ENCODE measurements at places on chromosomes 7 and 10.

GRCh38 chr10:29583674-29584073 lies 51.1 kb downstream of the SVIL start:
- DNase-seq = no peak

DNA sequence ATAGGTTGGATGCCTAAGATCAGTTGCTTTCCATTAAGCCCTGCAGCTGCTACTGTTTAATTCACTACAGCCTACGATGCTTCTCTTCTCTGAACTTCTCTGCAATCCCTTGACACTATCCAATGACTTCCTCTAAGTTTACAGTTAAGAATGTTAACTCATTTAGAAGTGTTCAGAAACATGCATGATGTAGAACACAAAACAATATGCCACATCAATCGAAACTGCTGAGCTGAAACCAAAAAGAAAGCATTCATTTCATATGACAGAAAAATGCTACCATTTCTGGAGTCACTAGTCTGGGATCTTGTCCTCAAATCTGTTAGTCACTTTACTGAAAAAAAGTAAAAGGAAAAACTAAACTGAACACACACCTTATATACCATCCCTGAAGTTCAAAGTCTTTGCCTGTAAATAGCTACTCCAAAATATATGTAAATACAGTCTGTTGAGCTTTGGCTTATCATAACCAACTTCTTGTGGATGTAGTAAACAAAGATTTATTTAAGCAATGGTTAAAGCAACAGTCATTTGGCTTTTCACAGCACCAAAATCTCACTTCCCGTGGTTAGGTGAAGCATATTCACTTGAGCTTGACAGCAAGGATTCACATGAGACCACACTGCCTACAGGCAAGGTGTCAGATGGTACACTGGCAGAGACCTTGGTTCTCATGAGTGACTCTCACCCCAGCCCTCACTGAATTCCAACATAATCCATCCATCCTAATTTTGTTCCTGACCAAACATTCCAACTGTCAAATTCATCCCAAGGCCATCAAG lies 187.0 kb downstream of the PPP1R17 start:
- no peak for DNase-seq

DNA sequence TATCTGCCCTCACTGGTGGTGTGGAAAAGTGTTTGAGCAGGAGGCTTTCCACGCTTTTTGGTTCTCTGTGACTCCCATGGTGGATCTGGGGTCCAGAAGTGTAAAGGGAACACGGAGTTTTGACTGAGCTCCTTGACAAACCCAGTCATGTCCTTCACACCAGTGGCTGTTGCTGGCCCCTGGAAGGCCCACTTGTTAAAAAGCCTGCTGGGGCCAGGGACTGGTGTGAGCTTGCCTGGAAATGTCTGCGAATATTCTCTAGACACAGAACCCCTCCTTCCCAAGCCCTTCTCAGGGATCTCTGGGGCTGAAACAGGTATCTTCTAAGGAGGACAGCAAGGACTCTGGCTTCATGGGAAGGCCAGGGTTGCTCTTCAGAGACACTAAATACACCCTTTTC lies 343.0 kb downstream of the TCERG1L start:
- no peak for DNase-seq

GRCh38 chr7:3466261-3466660 lies 165.2 kb downstream of the SDK1 start:
- no peak for DNase-seq

DNA sequence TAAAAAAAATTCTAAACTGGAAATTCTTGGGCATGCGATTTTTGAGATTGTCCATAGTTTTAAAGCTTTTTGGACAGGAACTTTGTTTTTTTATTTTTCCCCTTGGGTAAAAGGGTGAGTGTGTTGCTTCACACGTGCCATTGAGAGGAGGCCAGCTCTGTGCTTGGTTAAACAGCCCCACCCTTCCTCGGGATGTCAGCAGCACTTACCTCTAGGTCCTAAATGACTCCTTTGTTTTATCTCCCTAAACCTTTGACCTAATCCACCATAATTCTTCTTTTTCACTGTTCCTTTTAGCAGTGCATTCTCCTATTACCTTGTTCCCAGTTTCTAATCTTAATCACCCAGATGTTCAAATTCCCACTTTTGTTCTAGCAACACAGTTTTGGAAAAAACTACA lies 83.5 kb downstream of the SEMA3D start:
- no peak for DNase-seq

GRCh38 chr10:33209802-33210201 lies 124.7 kb downstream of the NRP1 start:
- no peak for DNase-seq

- DNase-seq = no peak
These were observed 20.0 kb downstream of the RBM17 start for GRCh38 chr10:6108631-6109443.

GRCh38 chr7:10662982-10663884 lies 310.4 kb upstream of the PHF14 start:
- DNase-seq = no peak

GRCh38 chr10:62907470-62908212 lies 91.5 kb upstream of the EGR2 start:
- no peak for DNase-seq

DNA sequence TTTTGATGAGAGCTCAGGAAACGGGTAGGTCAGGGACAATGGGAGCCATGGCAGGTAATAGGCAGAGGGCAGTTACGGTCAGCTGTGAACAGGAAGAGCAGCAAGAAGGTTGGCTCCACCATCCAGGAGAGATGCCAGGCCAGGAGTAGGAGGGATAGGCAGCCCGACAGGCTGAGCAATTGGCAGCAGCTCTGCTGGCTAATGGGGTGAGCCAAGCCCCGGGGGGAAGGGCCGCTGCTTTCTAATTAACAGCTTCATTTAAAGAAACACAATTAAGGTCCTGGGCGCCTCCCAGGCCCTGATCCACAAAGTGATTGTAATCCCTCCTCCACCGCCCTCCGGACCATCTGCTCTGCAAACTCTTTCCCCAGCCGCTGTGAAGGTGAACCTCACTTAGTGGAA lies 23.7 kb downstream of the SH2B2 start:
- no peak for DNase-seq

DNA sequence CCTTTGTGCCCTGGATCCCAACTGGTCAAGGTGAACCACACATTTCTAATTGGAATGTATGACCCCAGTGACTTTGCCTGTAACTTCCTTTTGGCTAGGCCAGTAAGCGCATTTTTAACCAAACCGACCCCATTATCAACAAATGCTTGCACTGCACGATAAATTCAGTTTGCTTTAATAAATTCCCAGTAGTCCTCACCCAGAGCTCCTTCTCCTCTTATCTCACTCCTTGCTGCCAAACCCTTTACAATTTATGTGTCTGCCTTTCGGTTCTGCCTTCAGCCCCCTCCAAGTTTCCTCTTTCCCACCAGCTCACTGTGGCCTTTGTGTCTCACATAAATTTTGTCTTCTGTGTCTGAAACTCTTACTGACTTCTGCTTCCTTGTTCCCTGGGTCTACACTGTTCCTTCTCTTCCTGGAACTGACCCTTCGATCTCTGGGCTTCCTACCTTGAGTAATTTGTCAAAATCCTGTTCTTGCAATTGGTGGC lies 59.0 kb downstream of the TBXAS1 start:
- DNase-seq = no peak
